ENCODE measurements at places on chromosomes 1 and 21.

- DNase-seq: no peak
Measured at GRCh38 chr1:177923441-177923840, 46.4 kb downstream of the SEC16B start.

GRCh38 chr1:193260896-193261295 is 74.5 kb upstream of the B3GALT2 start:
- no peak for DNase-seq

DNA sequence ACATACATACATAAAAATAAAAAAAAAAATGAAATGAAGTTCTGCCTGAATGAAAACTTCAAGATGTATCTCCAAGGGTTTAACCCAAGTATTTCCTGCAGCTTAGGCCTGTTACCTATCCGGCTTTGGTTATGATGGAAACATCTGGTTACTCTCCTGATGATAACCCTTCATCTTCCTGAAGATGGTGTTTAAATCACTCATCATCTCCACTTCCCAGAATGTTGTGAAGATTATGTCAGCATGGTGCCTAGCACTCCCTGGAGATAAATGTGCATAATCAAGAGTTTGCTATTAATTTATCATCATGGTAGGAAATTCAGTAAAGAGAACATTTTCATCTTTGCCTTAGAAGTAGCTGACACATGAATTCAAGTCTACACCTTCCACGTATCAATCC is 52.9 kb upstream of the ZNF326 start:
- no peak for DNase-seq

GRCh38 chr1:29338908-29339575 is 102.7 kb downstream of the PTPRU start:
- no peak for DNase-seq

- DNase-seq: no peak
Measured at GRCh38 chr1:2234762-2235113, 6.6 kb downstream of the SKI start.

DNA sequence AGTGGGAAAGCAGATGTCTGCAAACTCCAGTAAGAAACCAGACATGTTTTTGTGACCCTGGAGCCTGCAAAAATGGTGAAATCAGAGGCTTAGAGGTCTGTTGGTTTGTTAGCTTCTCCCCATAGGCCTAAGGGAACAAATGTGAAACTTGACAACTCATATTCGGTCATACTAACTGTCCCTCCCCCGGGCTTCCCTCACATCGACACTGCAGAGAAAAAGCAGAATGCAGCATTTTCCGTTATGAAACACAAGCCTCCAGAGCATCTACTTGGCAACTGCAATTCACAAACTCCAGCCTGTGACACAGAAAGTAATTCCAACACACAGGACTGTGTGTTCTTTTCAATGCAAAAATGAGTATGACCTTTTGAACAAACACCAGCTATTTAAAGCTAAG is 3.7 kb downstream of the KCNA2 start:
- DNase-seq: no peak

DNA sequence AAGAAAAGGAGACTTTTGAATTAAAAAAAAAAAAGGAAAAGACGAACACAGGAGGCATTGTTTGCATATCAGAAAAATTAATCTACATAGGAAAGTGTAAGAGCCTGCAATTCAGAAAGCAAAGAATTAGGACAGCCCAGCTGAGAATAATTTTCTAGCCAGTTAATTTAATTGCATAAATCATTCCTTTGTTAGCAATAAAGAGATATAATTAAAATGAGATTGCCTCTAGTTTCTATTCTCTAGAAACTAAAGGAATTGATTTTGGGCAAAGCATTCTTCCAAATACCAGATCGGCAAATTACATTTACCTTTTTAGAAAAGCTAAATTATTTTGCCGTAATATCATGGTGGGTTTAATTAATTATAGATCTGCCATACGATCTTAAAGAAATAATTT is 46.0 kb downstream of the NUF2 start:
- no peak for DNase-seq

DNA sequence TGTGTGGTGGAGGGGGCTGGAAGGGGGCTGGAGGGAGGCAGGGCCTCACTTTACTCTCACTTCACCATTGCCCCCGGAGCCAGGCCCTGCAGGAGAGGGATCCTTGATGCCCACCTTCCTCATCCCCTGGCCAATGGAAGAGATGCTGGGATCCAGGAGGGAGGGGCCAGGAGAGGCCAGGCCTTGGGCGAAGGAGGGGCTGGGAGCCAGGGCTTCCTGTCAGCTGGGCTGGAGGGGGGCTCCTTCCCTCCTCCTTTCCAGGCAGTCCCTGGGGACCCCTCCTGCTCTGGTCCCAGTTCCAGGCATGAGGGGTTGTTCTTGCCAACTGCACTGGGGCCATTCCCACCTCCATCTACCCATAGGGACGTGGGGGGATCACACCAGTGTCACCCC is 5.7 kb downstream of the AHDC1 start:
- no peak for DNase-seq

- no peak for DNase-seq
Measured at GRCh38 chr1:26618561-26618960, 77.3 kb upstream of the ARID1A start.

- DNase-seq: no peak
Measured at GRCh38 chr1:230730977-230731376, 16.2 kb upstream of the CAPN9 start.

Measured in activated CD8-positive, alpha-beta memory T cell treated with anti-CD3 and anti-CD28 coated beads for 1 hour (primary cell).